ENCODE measurements at places on chromosomes 1 and 21. TPM values are rescaled to one million over a fixed set of nuclear protein-coding genes. Genes with fewer than 3 reads are reported as not detected.

CHRNB2 gene
- 0.09 TPM for total RNA-seq

ZP4 gene
- not detected for total RNA-seq

TNFAIP8L2 gene
- total RNA-seq: not detected

RRP15 gene
- total RNA-seq: 44.3 TPM

PAQR6 gene
- total RNA-seq: 4.6 TPM
